ENCODE measurements at places on chromosomes 3 and 15.

DNA sequence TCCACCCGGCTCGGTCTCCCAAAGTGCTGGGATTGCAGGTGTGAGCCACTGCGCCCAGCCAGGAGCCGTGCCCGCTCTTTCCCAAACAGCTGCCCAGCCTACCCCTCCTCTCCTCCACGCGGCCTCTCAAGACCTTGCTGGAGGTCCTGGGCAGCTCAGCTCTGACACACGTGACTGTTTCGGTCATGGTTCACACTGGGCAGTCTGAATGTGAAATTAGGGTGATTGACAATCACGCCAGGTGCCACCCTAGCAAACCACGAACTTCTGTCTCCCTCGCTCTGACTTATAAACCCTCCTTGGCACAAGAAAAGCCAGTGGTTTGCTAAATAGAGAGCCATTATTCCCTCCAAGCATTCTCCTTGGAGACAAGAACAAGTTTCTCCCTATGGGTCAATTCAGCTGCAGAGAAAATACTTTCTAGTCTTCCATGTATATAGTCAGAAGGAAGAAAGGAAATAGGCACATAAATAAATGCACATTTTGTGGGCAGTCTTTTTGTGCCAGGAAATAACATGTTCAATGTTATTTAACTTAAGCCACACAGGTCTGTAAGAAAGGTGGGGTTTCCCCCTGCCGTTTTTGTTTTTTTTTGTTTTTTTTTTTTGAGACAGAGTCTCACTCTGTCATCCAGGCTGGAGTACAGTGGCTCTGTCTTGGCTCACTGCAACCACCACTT, 121.9 kb upstream of the MEF2A start:
- DNase-seq, result no peak

- no peak for DNase-seq
Measured at GRCh38 chr15:25333049-25333448, 105.8 kb downstream of the UBE3A start.

- DNase-seq, result no peak
Measured at GRCh38 chr3:76096036-76096435, 310.7 kb upstream of the ZNF717 start.

GRCh38 chr3:107848351-107848915, 242.4 kb downstream of the CD47 start:
- DNase-seq, result no peak

GRCh38 chr15:38854506-38854905, 289.9 kb upstream of the RASGRP1 start:
- no peak for DNase-seq

DNA sequence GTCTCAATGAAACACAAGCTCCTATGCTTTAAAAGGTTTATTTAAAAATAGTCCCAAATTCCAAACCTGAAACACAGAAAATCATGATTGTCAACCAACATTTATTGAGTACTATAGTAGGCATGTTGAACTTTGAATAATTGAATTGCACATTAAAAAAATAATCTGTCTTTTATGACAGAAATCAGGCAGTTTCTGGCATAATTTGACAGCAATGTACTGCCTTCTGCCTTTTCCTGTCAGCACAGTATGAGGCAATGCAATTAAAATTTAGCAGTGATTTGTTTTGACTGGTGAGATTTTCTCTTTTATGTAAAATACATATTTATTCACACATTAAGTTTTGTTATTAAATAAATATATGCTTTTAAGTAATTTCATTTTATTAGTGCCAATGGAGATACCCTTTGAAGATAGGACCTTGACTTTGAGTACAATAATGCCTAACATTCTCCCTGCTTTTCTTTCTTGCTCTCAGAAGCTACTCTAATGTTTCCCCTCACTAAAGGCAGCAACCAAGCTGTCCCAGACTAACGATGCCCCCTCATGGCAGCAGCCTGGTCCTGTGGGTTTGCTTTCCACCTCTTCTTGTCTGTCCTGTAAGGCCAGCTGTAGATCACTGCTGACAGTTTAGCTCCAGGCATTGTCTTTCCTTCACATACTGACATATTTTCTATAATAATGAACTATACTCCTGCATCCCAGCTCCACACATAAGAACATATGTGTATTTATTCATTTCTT, 346.7 kb downstream of the IL20RB start:
- no peak for DNase-seq
